Activated CD8-positive, alpha-beta memory T cell treated with anti-CD3 and anti-CD28 coated beads for 1 hour (primary cell): ENCODE measurements at places on chromosomes 3 and 15.
A peak's percentile ranks its signal among the peaks of the same experiment; 100 is the strongest.

DNA sequence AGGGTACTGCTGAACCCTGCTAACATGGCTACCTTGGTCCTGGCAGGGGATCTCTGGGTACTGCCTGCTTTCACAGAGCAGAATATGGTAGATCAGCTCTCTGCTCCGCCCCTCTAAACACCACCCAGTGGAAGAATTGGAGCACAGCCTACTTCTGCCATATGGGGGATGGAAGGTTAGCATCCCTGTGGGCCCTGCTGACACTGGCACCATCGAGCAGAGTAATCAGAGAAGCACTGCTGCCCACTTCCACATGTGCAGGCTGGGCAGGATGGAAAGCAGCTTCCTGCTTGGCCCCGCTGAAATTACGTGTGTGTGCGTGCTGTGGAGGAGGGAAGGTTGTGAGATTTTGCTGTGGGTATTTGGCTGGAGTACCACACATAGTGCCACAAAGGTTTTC, 24.8 kb downstream of the CCR1 start:
- DNase-seq: no peak

DNA sequence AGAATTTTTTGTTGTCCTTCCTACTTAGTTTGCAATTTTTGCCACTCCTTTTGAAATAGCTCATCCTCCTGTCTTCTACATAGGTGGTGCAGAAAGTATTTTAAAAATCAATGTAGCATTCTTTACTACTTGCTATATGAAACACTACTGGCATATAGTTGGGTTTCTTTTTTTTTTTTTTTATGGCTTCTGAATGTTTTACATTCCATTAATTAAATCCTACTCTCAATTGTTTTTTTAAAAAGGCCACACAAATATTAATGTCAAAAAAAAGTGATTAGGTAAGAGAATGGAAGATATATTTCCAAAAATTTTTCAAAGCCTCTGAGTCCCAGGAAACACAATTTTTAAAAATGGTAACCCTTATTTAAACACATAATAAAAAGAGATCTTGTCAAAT, 262.6 kb downstream of the MAGI1 start:
- no peak for DNase-seq

DNA sequence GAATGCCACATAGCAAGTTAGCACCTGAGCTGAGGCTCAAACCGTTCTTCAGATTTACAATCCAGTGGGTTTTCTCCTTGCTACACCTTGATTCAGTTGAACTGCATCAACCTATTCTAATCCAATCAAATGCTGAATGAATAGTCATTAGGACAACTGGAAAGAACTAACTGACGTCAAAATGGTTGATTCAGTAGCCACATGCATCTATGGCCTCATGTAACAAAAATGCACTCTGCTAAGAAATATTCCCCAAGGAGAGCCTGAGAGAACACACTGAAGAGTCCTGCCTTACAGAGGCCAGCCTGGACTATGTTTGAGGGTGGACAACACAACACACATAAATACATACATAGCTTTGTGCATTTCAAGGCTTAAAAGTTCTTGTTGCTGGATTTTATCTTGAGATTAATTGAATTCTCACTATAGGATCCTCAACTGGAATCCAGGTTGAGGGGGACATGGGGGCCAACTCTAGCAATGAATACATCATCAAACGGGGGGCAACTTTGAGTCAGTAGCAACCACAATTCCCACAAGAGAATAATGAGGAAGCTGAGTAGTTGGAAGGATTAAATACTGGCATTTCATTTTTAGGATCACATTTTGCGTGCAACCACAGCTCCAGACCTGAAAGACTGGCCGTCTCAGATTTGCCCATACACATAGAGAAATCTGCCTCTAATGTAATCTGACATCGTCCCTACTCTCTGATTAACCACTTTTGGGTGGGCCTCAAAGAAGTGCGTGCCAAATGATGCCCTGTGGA, 280.2 kb upstream of the ICE2 start:
- DNase-seq: no peak

- DNase-seq: no peak
Observed at GRCh38 chr15:39585389-39585841, 4.5 kb downstream of the THBS1 start.

- DNase-seq: no peak
Observed at GRCh38 chr15:46300716-46301115, 665.9 kb downstream of the SQOR start.

- DNase-seq: no peak
Observed at GRCh38 chr3:77868725-77869124, 828.8 kb downstream of the ROBO2 start.

- DNase-seq: no peak
Observed at GRCh38 chr3:10558736-10559135, 53.4 kb upstream of the ATP2B2 start.

GRCh38 chr3:125374501-125374995, 577 bp downstream of the ZNF148 start:
- peak; percentile 8 for DNase-seq

- DNase-seq: no peak
Observed at GRCh38 chr3:158109295-158109803, 540 bp upstream of the RSRC1 start.

DNA sequence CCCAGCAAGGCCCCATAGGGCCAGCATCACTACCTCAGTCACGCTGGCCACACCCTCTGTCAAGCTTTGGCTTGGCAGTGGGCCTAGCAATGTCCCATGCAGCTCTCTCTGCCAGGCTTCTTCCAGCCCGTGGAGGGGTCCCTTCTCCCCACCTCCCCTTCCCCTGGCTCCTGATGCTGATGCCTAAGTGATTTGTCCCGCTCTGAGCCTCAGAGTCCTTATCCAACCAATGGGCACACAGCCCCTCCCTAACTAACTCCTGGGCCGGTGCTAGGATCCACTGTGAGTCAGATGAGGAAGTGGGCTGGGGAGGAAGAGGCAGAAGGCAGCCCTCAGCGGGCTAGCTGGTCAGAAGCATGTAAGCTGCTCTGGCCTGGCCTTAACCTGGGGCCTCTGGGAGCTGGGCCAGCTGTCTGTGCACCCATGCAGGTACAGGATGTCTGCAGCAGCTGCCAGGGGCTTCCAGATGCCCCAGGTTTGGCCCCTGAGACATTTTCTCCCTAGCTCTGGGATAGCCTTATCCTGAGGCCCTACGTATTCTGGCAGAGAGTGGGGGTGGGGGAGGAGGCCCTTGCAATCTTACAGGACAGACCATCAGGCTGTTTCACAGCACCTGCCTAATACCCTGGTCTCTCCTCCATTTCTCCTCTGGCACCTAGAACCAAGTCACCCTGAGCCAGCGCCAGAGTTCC, 740 bp upstream of the ZBTB47 start:
- no peak for DNase-seq

DNA sequence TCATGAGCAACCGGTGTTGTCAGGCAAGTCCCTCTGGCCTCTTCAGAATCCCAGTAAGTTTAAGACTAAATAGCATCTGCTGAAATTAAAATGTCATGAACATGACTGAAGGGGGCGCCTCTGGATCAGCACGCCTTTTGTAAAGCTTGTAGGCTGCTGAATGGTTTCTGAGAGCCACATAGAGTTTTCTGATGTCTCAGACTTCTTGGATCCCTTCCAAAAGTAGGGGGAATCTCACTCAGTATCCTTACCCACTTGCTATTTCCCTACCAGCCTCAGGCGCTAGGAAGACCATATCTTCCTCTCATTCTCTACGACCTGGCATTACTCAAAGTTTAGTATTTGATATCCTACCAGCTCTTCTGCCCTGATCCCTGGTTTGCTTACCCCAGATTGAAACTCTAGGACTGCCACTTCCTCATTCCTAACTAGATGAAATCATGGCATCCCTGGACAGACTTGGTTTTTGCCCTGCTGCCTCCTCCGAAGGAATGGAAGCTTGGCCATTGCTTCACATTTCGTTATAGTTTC, 62.7 kb upstream of the CD47 start:
- DNase-seq: peak; percentile 6

DNA sequence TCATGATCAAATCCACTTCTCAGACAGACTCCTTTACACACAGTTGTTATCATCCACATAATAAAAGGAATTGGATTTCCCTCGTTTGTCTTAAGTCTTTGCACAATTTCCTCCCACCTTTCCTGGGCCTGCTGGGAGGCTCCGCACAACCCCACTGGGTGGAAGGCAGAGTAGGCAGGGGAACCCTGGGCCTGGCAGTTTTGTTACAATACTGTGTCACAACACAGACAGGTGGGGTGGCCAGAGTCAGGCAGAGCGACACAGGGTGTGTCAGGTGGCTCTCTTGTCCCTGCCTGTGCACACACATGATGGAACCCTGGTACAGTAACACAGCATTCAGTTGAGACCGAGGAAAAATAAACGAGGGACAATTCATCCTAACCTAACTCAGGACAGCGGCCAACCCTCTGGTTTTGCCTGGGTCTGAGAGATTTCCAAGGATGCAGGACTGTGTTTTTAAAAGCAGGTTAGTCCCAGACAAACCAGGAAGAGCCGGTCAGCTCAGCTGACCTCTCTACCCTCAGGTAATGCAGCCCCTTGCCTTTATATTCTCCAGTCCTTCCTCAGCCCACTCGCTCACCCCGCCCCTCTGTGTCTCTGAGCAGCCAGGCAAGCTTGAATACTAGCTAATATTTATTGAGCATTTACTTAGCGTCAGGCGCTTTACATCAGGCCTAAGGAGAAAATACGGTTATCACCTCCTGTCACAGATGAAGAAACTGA, 8.8 kb upstream of the FAM174B start:
- DNase-seq: no peak
